Testis (tissue), 5 donors: ENCODE measurements at places on chromosomes 1 and 21. TPM values are rescaled to one million over a fixed set of nuclear protein-coding genes. Genes with fewer than 3 reads are reported as not detected.
A peak's percentile ranks its signal among the peaks of the same experiment; 100 is the strongest.

- no peaks in the 10 kb centered on the region for H3K27me3 ChIP-seq
- DNase-seq = no peak
- peaks cover 24% of the 10 kb centered on the region for H3K4me1 ChIP-seq
- H3K36me3 ChIP-seq = no peaks in the 10 kb centered on the region
- H3K27ac ChIP-seq = no peak overlapping the region
Measured at GRCh38 chr1:11156441-11156840, 32.7 kb upstream of the ANGPTL7 start.

The OR2L2 gene
- total RNA-seq = 1.2 TPM

DNA sequence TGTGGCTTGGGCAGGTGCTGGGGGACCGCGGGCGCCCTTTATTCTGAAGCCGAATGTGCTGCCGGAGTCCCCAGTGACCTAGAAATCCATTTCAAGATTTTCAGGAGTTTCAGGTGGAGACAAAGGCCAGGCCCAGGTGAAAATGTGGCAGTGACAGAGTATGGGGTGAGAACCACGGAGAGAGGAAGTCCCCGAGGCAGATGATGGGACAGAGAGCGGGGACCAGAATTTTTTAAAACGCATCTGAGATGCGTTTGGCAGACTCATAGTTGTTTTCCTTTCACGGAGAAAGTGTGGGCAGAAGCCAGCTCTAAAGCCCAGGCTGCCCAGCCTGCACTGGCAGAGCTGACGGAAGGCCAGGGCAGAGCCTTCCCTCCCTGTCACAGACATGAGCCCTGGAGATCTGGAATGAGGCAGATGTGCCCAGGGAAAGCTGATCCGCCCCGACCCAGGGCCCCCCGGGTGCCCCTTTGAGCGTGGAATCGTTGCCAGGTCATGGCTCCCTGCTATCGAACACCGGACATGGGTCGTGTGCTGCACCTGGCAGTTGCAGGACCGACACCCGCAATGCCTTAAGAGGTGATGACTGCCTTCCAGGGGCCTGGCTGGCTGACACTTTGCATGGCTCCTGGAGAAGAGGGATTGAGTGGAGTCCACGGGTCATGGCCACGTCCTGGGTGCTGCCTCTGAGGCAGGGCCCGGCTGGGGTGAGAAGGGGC, 6.5 kb upstream of the SLX9 start:
- H3K4me1 ChIP-seq = peaks cover 23% of the 10 kb centered on the region
- no peaks in the 10 kb centered on the region for H3K27me3 ChIP-seq
- no peak for DNase-seq
- H3K4me3 ChIP-seq = no peak overlapping the region
- no peaks in the 10 kb centered on the region for H3K36me3 ChIP-seq

DNA sequence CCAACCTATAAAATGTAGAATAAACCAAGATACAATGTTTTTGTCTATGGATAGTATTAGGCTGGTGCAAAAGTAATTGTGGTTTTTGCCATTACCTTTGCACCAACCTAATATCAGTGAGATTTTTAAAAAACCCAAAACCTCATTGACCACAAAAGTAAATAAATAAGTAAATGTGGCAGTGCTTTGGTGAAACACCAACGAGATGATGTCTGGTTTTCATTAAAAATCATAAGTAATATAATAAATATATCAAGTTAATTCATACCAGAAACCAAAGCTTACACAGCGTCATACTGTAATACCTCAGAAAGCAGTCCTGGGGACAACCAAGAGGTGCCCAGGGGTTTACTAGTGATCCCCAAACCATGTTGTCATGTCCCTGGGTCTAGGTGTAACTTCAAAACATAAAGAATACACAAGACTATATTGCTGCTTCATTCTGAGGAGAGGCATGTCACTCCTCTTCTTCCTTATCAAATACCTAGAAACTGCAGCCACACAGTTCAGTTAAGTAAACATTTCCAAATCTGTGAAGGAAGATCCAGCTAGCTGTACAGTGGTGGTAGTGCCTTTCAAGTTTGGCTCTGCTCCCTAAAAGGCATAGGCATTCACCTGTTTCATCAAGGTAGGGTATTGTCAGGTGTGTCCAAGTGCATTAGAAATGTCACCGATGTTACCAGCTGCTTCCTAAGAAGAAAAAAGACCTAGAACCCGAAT, 51.6 kb upstream of the ZC3H11B start:
- H3K4me3 ChIP-seq = no peak overlapping the region
- no peak overlapping the region for H3K27ac ChIP-seq
- H3K27me3 ChIP-seq = no peaks in the 10 kb centered on the region
- peaks cover 5% of the 10 kb centered on the region for H3K4me1 ChIP-seq

DNA sequence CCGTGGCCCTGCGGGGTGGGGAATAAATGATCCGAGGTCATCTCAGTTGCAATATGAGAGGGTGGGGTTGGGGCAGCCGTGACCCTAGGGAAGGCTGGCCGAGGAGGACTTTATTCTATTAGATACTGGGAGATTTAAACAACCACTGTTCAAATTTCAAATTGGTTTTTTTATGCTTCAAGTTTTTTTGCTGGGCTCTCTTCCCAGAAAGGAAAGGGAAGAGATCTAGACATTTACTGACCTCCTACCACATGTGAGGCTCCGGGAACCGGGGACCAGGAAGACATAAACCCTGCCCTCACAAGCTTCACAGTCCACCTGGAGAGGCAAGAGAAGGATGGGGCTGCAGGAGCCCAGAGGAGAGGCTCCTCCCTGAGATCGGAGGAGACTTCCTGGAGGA, 207.3 kb downstream of the FOXD2 start:
- H3K4me3 ChIP-seq = no peak overlapping the region
- no peak for DNase-seq
- H3K27me3 ChIP-seq = no peaks in the 10 kb centered on the region
- H3K27ac ChIP-seq = no peak overlapping the region
- peaks cover 10% of the 10 kb centered on the region for H3K4me1 ChIP-seq
- no peaks in the 10 kb centered on the region for H3K36me3 ChIP-seq

DNA sequence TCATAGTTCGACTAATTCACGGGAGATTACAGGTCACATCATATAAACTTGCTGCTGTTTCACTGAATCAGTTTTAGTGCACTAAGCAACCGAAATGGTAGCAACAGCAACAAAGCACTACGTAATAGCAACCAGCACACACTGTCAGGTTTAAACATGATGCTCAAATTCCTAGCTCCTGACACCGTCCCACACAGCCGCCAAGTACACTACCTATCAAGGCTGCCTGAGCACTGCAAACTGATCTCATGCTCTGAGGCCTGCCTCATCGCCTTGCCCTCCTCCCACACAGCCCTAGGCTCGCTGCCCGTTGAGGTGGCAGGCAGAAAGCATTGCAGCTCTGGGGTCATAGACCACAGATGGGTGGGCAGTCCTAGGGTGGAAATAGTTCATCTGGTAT, 12.4 kb downstream of the LAMC2 start:
- peak; percentile 34 for DNase-seq
- H3K27me3 ChIP-seq = no peaks in the 10 kb centered on the region
- H3K36me3 ChIP-seq = no peaks in the 10 kb centered on the region

DNA sequence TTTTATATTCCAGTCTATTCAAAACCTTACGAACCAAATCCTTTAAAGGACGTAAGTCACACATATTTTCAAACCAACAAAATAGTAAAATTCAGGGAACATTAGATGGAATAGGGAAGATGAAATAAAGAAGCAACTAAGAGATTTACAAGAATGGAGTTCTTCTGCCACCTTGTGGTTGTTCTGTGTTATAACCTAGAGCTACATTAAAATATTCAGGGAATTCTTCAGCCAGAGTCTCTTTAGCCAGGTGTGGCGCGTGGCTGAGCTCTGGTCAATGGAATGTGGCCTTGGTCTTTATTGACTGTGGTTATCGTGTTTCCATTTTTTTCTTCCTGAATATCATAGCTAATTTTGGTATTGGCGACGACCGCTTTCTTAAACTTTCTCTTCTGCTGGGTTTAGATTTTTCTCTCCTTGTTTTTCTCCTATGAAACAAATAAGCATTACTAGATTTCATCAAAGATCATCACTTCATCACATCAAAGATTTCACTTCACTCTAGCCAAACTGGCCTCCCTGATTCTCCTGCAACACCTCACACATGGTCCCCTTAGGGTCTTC, 221.3 kb downstream of the MRPL39 start:
- H3K4me1 ChIP-seq = no peaks in the 10 kb centered on the region
- H3K27ac ChIP-seq = no peak overlapping the region
- H3K36me3 ChIP-seq = no peaks in the 10 kb centered on the region
- H3K27me3 ChIP-seq = no peaks in the 10 kb centered on the region

The PATJ gene
- total RNA-seq = 21.6 TPM
